DMS53 (cell line): ENCODE measurements at places on chromosomes 5 and 9.

DNA sequence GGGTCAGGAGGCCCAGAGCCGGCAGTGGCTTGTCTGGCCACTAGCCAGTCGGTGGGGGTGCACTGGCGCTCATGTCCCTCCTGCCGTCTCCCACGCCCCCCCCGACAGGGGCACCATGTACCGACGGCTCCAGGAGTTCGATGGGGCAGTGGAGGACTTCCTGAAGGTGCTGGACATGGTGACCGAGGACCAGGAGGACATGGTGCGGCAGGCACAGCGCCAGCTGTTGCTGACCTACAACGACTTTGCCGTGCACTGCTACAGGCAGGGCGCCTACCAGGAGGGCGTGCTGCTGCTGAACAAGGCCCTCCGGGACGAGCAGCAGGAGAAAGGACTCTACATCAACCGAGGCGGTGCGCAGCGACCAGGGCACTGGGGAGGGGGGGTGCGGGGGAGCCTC, 8.1 kb downstream of the TTC16 start:
- peak; percentile 70 for DNase-seq

- DNase-seq = no peak
Observed at GRCh38 chr9:89462199-89462598, 35.7 kb downstream of the SEMA4D start.

- no peak for DNase-seq
Observed at GRCh38 chr5:14357851-14358250, 214.7 kb downstream of the TRIO start.

GRCh38 chr5:178778919-178779318, 48.5 kb upstream of the ZNF354A start:
- no peak for DNase-seq

DNA sequence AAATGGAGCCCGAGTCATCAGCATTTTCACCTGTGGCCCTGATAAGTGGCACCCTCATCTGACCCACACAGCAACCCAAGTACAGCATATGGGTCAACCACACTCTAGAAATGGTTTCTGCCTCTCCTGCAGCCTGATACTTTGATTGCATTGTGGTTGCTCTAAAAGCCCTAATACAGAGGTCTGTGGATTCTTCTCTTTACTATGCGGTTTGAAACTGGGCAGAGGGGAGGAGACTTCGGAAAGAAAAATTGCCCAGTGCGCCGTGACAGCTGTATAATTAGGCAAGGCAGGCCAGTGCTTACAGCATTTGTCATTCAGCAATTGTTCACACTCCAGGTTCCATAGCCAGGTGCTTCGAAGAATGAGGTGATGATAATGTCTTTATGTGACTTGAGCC, 361.0 kb downstream of the NFIB start:
- DNase-seq = no peak

DNA sequence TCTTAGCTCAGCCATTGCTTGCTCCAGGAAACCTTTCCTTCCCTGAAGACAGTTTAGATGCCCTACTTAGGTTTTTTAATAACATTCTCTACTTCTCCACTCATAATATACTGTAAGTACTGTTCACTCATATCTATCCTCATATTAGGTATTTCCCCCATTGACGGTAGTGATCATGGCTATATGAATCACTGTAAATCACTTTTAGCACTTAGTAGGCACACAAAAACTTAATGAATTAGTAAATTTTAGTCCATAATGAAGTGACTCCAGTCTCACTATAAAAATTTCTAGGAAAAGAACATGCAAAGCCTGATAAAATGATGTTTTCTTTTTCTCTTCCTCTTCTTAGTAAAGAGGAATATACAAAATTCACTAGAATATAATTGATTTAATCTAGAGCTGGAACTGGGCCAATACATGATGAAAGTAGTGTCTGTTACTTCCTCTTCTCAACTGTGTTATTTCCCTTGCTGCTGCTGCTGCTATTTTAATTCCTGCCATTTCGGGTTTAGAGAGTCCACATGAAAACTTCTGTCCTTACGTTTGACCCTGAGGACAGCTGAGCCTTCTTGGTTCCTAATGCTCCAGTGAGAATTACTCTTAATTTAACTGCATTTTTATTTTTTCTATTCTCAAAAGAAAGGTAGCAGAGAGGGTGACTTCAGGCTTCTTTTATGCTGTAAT, 73.5 kb downstream of the LNPEP start:
- DNase-seq = peak; percentile 8

GRCh38 chr9:94772639-94773303, 46.3 kb downstream of the AOPEP start:
- DNase-seq = peak; percentile 83

DNA sequence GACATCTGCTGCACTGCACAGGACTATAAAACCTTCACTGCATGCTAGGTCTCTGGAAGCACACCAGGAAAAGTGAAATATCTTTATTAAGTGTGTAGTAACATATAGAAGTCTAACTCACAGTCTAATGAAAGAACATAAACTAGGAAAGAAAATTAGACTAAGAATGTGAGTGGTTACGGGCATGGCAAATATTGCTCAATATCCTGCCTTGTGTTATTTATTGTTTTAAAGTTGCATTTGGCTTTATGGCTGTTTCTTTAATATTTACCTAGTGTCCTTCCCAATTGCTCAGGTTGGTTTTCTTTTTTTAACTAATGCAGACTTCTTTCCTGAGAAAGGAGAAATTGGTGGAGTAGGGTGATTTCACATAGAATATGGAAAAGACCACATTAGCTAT, 342.4 kb downstream of the KIAA0825 start:
- no peak for DNase-seq

- no peak for DNase-seq
Observed at GRCh38 chr5:58675341-58675740, 92.5 kb downstream of the RAB3C start.

- DNase-seq = no peak
Observed at GRCh38 chr5:41279040-41279439, 65.7 kb upstream of the C6 start.

DNA sequence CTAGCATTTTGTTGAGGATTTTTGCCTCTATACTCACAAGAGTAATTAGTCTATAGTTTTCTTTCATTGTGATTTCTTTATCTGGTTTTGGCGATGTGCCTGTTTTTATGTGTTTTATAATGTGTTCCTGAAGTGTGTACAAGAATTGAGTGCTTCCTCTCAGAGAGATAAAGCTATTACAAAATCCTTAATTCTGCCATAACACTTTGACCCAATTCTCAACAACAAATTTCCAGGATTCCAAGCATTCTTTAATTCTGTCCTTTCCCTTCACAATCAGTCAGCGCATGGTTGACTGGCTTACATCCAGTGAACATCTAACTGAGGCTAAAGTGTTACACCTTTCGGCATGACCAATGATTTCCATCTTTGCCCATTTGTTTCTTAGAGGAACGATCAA, 282.9 kb upstream of the MVB12B start:
- DNase-seq = no peak

DNA sequence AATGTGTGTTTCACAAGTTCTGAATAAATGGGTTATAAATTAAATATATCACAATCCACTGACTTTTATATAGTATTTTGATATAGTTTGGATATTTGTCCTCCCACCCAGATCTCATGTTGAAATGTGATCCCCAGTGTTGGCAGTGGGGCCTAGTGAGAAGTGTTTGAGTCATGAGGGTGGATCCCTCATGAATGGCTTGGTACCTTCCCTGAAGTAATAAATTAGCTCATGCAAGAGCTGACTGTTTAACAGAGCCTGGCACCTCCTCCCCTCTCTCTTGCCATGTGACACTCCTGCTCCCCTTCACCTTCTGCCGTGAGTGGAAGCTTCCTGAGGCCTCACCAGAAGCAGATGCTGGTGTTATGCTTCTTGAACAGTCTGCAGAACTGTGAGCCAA, 127.9 kb upstream of the PALM2AKAP2 start:
- DNase-seq = peak; percentile 8

- no peak for DNase-seq
Observed at GRCh38 chr5:158473016-158473635, 614.2 kb upstream of the CLINT1 start.

GRCh38 chr5:141957367-141957996, 520 bp downstream of the PCDH12 start:
- DNase-seq = peak; percentile 15

DNA sequence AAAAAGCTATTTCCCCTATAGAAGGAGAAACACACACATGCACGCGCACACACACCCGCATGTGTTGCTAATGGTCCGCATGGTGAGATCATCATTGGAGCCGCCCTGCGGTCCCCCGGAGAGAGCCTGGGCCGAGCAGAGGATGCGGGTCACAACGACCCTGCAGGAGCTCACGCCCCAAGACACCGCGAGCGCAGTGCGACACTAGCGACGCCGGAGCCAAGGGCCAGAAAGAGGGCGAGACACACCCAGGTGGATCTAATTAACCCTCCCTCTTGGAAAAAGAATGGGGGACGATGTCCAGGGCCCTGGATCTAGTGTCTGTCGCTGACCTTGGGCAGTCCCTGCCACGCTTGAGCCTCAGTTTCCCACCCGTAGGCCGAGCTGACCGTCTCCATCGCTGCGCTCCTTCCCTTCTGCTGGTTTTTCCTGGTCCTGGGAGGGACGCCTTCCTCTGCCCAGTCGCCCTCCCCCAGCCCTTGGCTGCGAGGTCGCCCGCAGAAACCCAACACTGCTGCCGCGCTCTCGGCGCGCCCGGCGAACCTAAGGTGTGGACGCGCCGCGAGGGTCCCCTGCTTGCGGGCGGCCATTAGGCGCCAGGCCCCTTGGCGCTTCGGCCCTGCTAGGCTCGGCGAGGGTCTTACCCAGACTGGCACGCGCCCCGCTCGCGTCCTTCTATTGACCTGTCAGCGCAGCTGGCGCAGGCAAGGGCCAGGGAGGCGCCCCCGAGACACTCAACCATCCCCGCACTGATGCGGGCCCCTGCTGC, 47.5 kb upstream of the RNF20 start:
- DNase-seq = peak; percentile 67

GRCh38 chr5:60521376-60522291, 178.3 kb downstream of the DEPDC1B start:
- no peak for DNase-seq

- DNase-seq = peak; percentile 28
Observed at GRCh38 chr9:124251204-124251603, 6.5 kb upstream of the NEK6 start.

DNA sequence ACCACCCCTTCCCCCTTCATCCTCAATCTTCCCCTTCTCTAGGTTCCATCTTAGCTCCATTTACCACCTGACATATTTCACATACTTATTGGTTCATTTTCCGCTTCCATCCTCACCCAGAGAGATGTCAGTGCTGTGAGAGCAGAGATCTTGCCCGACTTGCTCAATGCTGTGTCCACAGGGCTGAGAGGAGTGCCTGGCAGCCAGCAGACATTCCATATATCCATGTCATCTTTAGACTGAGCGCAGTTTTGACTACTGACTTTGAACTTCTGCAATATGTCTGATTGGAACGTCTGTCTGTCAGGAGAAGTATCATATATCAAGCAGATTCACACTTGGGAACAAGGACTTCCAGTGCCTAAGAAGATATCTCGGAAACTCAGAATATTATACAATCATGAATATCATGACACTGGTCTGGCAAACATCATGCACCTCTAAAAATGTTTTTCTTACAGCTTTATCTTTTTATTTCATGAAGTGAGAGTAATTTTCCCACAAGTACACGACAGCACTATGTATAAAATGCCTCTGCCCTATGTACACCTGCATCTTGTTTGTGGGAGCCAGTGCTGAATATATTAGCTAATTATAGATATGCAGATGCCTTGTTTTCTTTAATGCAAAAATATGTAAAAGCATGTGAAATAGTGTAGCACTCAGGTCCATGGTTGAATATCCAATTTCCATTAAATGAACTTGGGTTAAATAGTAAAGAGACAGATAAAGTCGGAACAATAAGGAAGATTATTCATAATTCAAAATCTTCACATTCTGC, 454.0 kb upstream of the DAP start:
- DNase-seq = no peak

- peak; percentile 57 for DNase-seq
Observed at GRCh38 chr9:127763918-127764384, 14.5 kb downstream of the SH2D3C start.

- DNase-seq = no peak
Observed at GRCh38 chr9:137402746-137403145, 20.2 kb downstream of the EXD3 start.

GRCh38 chr5:1555808-1556731, 32.3 kb upstream of the LPCAT1 start:
- DNase-seq = peak; percentile 79

GRCh38 chr5:99187611-99188010, 258.8 kb upstream of the CHD1 start:
- DNase-seq = no peak

DNA sequence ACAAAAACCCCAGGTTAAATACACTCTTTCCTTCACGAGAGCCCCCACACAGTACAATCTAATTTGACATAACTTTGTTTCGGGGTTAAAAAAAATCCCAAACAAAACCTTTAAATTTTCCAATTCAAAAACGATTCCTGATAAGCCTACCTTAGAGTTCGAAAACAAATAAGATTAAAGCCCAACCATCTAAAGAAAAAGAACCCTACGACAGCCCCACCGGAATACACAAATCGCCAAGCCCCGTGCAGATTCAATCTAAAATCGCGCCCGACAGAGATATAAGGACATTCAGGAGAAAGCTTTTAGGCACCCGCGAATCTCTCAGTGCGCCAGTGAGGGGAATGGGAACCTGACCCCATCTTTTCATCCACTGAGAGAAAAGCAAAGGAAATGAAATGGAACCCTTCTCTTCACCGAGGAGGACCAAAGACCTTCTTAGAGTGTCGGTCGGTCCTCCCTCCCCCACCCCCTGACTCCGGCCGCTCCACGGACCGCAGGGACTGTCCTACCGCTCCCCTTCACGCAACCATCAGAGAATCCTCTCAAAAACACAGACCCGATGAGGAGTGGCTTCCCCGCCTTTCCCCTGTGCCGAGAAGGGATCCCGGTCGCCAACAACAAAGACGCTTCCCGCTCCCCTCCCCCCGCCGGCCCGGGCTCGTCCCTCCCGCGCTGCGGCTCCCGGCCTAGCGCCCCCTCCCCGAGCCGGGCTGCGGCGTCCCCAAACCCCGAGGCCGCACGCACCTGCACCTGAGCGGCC, 925 bp downstream of the ABHD17B start:
- DNase-seq = peak; percentile 68

- DNase-seq = peak; percentile 96
Observed at GRCh38 chr9:81776390-81776789, 87.0 kb upstream of the TLE1 start.

DNA sequence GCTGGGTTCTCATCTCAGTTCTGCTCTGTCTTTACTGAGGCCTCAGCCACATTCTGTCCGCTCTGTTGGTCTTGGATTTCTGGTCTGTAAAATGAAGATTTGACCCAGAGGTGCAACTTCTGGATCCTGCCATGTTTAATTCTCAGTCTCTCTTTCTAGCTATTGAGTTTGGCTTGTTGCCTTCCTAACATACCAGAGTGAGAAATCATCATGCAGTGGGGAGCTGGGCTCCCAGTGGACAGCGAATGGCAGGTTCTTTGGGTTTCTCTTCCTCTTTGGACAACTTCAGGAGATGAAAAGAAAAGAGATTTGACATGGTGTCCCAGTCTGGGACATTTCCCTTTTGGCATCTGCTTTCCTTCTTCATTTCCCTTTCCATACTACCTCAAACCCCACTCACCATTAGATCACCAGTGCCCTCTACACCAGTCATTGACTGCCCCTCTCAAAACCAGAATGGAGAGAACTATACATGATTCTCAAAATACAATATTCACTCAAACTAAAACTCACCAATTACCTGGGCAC, 334.7 kb downstream of the ACTL7B start:
- no peak for DNase-seq
